ENCODE measurements at places on chromosomes 6 and 20.

GRCh38 chr6:18842534-18842933 lies 455.4 kb downstream of the RNF144B start:
- no peak for DNase-seq

GRCh38 chr6:1552296-1552761 lies 57.4 kb upstream of the FOXC1 start:
- DNase-seq, result no peak

- DNase-seq, result peak; percentile 71
Measured at GRCh38 chr20:49245921-49246740, 26.9 kb downstream of the DDX27 start.

DNA sequence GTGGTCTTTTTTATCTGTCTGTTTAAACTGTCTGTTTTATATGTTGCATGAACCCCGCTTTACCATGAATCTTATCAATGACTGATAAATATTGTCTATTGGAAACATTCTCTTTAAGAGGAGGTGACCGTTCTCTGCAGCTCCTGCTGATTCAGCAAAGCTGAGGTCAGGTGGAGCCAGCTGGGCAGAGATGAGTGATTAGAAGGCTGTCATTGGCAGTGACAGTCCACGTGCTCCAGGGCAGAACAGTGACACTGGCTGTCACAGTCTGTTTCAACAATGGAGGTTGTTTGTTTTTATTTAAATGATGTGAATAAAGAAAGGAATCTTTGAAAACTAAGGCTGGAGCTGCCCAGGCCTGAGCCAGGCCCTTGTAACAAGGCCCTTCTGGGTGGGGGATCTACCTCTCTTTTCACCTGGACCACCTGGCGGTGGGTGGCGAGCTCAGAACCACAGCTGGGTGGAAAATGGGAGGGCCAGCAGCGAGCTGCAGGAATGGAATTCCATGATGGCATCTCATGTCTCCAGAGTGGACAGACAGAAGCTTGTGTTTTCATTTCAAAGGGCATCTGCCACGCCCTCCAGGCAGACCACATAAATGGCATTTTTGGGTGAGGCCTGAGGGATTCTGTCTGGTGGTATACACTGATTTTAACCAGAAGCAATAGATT lies 12.6 kb downstream of the SYNJ2 start:
- DNase-seq, result no peak

- no peak for DNase-seq
Measured at GRCh38 chr6:56552187-56553130, 90.2 kb downstream of the DST start.

GRCh38 chr20:21921251-21921650 lies 215.8 kb downstream of the PAX1 start:
- DNase-seq, result no peak

DNA sequence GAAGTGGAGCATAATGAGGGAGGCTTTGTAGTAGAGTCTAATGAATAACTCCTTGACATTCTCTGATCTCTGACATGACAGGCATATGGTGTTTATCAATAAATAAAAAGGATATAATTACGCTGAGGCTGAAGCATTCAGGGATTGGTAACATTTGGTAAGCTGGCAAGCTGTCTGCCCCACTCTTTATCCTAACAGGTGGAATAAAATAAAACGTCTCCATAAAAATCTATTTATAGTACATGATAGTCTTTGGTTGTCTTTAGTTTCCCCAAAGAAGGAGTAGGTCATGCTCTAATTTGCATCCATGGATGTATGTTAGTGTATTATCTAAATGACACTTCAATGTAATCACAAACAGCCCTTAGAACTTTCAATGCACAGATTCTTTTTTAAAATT lies 30.9 kb upstream of the RBM24 start:
- DNase-seq, result no peak

GRCh38 chr20:40675599-40676221 lies 13.3 kb downstream of the MAFB start:
- DNase-seq, result no peak

DNA sequence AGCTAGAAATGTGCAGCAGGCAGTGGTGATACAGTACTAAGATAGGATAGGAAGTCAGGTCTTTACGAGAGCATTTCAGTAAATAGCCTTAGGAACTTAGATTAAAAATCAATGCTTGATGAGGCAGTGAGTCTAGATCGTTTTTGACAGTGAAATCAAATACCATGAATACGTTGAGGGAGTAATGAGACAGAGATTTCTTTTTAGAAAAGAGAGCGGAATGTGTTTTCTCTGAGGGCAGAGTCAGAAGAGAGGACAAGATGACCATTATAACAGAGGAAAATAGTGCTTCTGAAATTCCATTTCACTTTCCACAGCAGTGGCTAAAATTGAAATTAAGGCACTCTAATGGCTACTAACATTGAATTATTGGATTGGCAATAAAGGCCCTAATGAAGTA lies 339.6 kb downstream of the UTRN start:
- DNase-seq, result no peak

DNA sequence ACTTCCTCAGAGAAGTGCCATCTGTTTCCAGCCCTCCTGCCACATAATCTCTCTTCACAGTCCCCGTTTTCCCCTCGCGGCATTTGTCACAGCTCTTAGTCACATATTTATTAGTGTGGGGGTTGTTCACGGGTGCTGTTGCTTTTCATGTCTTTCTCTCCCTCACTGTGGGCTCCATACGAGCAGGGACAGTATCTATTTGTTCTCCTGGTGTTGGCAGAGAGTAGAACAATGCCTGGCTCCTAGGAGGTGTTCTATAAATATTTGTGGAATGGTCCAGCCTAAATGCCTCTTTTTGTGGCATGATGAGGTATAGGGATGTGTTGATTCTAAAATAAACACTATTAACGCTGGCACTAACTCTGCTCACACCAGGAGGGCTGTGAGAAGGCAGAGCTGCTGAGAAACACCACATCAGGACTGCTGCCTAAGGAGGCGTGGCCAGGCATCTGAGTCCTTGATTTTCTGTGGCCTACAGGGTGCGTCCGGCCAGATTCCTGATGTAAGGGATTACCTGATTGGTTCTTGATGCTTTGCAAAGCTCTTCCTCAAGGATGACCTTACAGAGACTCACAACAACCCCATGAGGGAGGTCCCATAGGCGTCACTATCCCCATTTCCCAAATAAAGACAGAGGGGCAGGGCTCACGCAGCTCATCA lies 219.8 kb upstream of the ARID1B start:
- no peak for DNase-seq

DNA sequence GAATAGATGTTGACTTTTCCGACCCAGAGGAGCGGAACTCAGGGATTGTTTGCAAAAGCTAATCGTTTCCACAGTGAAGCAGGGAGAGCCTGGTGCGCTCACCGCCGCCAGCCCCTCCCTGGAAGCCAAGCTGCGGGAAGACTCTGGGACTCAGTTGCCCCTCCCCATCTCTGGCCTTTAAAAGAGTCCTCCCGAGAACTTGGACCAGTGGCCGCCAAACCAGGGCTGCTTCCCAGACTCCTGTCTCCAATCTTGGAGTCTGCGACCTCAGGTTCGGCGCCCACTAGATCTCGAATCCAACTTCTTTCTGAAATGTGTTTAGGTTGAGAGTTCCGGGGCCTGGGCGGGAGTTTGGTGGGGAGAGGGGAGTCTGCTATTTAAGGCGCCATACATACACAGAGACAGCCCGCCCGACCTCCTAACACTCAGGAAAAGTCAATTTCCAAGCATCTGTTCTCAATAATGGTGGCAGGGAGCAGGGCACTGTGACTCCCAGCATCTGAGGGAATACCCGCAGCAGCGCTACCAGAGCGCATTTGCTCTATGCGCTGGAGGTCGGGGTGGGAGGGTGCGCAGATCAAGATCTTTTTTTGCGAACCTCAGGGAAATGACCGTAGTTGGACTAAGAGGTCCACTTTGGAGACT lies 800 bp upstream of the GRIK2 start:
- DNase-seq, result no peak
